ENCODE measurements at places on chromosomes 4 and X.

GRCh38 chr4:103375278-103375677, 177.1 kb upstream of the CENPE start:
- DNase-seq = no peak

GRCh38 chr4:73053076-73053475, 16.4 kb downstream of the COX18 start:
- DNase-seq = no peak

GRCh38 chr4:74190919-74191397, 33.0 kb downstream of the MTHFD2L start:
- no peak for DNase-seq

DNA sequence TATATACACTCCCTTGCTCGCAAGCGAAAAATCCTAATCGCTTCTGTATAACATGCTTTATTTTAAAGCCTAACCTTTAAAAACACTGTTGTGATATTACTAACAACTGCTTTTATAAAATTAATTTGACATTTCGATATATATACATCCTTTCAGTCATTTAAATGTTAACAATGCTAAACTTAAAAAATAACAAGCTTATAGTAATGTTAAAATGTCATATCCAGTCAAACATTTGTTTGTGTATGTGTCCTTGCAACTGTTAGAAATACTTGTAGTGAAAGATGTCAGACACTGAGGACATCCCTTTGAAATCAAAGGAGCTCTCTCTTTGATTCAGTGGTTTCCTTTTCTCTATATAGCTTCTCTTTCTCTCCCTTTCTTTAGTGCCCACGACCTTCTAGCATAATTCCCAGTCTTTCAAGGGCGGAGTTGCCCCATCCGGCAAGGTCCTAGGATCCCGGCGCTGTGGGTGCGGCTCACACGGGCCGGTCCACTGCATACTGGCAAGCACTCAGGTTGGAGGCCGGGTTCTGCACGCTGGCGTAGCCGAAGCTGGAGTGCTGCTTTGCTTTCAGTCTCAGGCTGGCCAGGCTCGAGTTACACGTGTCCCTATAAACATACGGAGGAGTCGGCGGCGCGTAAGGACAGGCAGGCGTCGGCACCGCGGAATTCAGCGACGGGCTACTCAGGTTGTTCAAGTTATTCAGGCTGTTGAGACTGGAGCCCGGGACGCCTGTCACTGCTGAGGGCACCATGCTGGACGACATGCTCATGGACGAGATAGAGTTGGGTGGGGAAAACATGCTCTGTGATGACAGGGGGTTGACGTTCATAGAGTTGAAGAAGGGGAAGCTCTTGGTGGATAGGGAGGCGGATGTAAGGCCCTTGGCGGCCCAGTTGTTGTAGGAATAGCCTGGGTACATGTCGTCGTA, 5.0 kb downstream of the PITX2 start:
- no peak for DNase-seq

GRCh38 chr4:15776871-15777648, 1.1 kb upstream of the CD38 start:
- DNase-seq = no peak

Data from AG09319 (cell line).